Suprapubic skin (tissue), 4 donors: ENCODE measurements at places on chromosomes 5 and 9. TPM values are rescaled to one million over a fixed set of nuclear protein-coding genes. Genes with fewer than 3 reads are reported as not detected.

IGFBPL1 gene
- total RNA-seq = not detected

DNA sequence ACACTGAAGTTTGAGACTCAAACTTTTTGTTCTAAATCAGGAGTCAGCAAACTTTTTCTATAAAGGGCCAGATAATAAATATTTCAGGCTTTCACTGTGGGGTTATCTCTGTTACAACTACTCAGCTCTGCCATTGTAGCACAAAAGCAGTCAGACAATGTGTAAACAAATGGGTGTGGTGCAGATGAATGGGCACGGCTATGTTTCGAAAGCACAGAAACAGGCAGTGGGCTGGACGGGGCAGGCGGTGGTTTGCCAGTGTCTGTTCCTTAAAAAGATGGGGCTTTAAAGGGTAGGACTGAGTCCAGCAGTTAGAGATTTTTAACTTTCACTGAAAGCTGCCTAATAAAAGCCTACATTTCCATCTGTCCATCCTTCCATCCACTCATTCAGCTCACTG lies 48.9 kb downstream of the PFDN1 start:
- H3K27me3 ChIP-seq = no peaks in the 10 kb centered on the region
- peaks cover 33% of the 10 kb centered on the region for H3K4me1 ChIP-seq
- H3K4me3 ChIP-seq = no peak overlapping the region
- H3K27ac ChIP-seq = no peak overlapping the region

DNA sequence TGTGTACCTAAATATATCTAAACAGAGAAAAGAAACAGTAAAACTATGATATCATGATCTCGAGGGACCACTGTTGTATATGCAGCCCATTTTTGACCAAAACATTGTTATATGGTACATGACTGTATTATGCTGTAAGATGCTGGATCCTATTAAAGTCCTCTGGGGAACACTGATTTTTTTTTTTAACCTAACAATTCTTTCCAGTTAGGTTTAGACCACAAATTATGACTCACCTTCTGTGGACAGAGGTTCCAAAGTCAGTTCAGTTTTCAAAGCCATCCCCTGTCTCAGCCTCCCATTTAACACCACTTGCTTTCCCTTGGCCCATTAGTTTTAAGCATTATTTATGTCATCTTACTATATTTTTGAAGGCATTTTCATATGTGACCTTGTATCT lies 27.1 kb downstream of the TRMO start:
- H3K4me1 ChIP-seq = no peaks in the 10 kb centered on the region
- no peak overlapping the region for H3K4me3 ChIP-seq
- H3K27me3 ChIP-seq = no peaks in the 10 kb centered on the region
- DNase-seq = no peak
- H3K36me3 ChIP-seq = no peaks in the 10 kb centered on the region
- H3K27ac ChIP-seq = no peak overlapping the region

DNA sequence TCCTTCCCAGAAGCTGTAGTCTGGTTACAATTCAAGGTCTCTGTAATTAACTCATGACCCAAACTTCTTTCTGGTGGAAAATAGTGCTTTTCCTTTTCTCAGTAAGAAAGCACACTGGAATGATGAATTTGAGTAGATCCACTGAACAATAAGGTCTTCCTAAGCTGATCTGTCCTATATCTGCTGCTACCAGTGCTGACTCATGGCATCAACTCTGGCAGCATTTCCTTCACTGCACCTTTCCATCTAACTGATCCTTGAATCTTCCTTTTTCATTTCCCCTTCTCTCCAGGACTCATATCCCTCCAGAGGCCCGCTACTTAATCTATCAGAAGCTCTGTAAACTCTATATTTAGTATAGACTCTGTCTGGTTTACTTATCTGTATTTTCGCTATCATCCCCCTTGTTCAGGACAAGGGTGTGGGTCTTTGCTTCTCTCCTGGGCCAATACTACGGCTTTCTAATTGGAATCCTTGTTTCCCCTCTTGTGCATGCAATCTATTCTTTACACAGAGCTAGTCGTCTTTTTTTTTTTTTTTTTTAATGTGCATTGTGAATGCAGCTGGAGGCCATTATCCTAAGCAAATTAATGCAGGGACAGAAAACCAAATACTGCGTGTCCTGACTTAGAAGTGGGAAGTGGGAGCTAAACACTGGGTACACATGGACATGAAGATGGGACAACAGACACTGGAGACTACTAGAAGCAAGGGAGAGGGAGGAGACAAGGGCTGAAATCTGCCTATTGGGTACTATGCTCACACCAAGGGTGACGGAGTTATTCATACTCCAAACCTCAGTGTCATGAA lies 192.2 kb upstream of the RPS23 start:
- DNase-seq = no peak
- H3K4me1 ChIP-seq = no peaks in the 10 kb centered on the region

DNA sequence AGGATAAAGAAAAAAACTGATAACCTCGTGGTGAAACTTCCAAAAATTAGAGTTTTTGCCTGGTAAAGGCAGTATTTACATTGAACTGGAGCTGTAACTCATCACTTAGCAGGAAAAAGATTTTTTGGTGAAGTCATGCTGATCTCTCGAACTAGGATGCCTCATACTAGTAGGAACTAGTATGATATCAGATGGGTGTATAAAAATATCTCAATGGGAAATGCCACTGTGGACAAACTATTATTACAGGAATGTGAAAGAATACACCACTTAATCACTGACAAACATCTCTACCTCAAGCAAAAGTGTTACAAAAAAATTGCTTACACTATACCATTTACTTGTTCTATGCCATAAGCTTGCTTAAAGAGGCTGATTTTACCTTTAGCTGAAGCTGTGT lies 28.4 kb downstream of the RFX3 start:
- no peak for DNase-seq
- no peaks in the 10 kb centered on the region for H3K4me1 ChIP-seq
- H3K36me3 ChIP-seq = no peaks in the 10 kb centered on the region
- H3K27ac ChIP-seq = no peak overlapping the region
- no peak overlapping the region for H3K4me3 ChIP-seq

DNA sequence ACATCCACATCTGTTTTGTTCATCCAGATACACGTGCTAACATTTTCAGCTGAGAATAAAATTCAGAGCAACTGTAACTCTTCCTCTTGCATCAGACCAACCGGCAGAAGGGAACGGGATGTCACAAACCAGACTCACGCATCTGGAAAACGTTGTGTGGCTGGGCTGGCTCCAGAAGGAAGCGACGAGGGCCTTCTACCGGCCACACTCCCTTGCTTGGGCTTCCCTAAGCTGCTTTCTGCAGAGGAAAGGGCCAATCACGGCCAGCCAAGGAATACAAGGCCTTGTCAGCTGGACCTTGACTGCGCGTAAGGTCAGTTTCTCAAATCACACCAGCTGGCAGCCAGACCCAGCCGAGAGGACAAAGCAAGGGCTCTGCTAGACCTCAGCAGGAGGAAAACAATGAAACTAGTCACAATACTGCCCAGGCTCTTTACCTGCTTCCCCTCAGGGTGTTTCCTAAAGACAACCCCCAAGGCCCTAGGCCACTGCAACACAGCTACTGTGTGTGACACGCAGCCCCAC lies 106.1 kb downstream of the THBS4 start:
- peaks cover 27% of the 10 kb centered on the region for H3K36me3 ChIP-seq
- peaks cover 20% of the 10 kb centered on the region for H3K4me1 ChIP-seq
- no peaks in the 10 kb centered on the region for H3K27me3 ChIP-seq
- no peak overlapping the region for H3K4me3 ChIP-seq
